IMR-90 (cell line): ENCODE measurements at places on chromosomes 5 and 9. TPM values are rescaled to one million over a fixed set of nuclear protein-coding genes. Genes with fewer than 3 reads are reported as not detected.

GRCh38 chr5:88487066-88487465 is 218.4 kb upstream of the TMEM161B start:
- DNase-seq, result no peak

DNA sequence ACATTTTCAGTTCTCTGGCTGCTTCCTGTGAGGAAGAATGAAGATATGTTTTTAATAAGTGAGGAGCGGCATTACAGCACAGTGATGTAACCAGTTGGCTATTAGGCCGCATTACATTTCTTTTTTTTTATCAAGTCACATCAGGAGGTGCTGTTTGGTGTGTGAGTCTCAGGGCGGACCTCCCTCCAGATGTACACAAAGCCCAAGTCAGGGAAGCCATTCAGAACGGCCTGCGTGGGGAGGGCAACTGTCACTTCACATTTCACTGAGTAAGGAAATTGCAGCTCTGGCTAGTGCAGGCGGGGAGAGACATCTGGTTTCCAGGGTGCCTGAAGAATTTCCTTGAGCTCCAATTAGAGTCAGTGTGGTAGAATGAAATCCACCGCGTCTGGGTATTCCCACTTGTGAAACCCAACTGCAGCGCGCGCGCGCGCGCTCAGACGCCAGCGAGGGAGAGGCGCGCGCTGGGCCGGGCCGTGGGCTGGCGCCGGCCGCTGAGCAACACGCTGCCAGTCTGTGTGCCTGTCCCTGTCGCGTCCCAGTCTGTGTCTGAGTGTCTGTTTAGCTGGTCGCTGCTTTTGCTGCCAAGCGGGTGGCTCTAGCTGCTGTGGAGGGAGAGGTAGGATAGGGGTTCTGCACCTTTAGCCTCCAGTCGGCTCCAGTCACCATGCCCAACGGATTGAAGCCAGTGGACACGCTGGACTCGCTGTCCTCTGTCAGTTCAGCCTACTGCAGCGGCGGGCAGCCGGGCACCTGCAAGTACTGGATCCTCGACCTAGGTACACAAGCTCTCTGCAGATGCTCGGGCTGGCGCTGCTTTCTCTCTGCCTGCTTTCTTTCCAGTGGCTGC is 140.8 kb upstream of the OTULINL start:
- DNase-seq, result peak; percentile 97

DNA sequence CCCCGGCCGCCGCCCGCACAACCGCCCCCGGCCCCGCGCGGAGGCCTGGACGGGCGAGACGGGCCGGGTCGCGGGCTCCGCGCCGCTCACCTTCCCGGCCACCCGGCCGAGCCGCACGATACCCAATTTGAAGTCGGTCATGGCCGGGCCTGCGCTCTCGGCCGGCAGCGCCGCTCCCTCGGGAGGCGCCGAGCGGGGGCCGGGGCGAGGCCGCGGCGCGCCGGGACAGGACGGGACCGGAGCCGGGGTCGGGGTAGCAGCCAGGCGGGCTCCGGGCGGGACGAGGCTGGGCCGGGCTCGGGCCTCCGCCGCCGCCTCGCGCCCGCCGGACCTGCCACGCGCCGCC is 216 bp downstream of the ZMYND19 start:
- DNase-seq, result no peak

- DNase-seq, result peak; percentile 87
Measured at GRCh38 chr5:149392718-149393117, 13.6 kb upstream of the IL17B start.

GRCh38 chr9:2228641-2229040 is 213.5 kb downstream of the SMARCA2 start:
- DNase-seq, result no peak

DNA sequence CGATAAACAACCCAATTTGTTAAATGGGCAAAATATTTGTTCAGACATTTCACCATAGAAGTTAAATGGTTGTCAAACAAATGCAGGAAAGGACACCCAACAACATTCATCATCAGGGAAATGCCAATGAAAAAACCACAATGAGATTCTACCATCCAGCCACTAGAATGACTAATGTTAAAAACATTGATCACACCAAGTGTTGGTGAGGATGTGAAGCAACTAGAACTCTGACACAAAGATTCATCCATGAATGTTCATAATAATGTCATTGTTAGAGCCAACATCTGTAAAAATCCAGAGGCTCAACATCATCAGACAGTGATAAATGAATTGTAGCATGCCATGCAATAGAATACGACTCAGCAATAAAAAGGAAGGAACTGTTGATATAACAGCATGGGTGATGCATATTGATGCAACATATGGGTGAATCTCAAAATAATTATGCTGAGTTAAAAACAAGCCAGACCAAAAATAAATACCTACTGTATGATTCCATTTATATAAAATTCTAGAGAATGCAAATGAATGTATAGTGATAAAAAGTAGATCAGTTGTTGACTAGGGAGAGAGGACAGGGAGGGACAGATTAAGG is 55.9 kb upstream of the UNC5A start:
- DNase-seq, result no peak

GRCh38 chr5:101278011-101278687 is 375.1 kb upstream of the ST8SIA4 start:
- peak; percentile 0 for DNase-seq

The IPPK gene
- total RNA-seq, result 25.1 and 27.5 TPM in 2 replicates
